NCI-H774 (cell line): ENCODE measurements at places on chromosomes 13 and 19.

- no peak for DNase-seq
Measured at GRCh38 chr13:22018836-22019210, 347.9 kb downstream of the FGF9 start.

GRCh38 chr19:11373166-11373884 is 1.1 kb upstream of the SWSAP1 start:
- DNase-seq: peak; percentile 81

DNA sequence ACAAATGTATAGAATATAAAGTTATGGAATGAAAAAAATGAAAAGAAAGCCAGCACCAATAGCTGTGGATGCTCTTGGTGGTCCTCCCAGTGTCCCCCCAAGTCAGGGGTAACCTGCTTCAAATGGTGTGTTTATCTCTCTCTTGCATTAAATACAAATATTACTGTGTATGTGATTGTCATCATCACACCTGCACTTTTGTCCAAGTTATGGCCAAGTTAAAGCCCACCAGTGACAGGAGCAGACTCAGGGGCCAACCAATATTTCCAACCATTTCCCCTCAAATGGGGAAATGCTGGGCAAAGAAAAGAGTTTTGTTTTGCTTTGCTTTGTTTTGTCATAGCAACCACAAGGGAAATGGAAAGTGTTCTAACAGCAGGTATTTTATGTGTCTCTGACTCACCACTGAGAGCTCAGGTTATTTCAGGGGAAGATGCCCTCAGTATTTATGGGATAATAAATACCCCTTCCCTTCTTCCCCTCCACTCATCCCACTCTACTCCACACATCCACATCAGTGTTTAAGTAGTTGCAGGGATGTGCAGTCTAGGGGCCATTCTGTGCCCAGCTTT is 133.6 kb downstream of the COL4A1 start:
- DNase-seq: no peak

DNA sequence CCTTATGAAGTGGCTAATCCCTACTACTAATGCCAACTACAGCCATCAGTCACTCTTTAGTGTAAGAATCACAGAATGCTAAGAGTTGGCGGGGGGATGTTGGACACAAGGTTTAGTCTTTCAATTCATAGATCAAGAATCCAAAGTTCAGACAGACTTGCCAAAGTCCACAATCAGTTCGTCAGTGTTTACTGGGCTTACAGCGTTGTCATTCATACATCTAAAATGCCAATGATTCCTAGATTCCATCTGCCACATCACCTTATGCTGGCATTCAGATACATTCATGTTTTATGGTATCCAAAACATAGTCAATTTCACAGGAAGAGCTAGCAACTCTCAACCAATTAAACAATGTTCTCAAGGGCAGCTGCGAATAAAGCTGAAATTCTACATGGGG is 18.1 kb downstream of the RCBTB2 start:
- no peak for DNase-seq

DNA sequence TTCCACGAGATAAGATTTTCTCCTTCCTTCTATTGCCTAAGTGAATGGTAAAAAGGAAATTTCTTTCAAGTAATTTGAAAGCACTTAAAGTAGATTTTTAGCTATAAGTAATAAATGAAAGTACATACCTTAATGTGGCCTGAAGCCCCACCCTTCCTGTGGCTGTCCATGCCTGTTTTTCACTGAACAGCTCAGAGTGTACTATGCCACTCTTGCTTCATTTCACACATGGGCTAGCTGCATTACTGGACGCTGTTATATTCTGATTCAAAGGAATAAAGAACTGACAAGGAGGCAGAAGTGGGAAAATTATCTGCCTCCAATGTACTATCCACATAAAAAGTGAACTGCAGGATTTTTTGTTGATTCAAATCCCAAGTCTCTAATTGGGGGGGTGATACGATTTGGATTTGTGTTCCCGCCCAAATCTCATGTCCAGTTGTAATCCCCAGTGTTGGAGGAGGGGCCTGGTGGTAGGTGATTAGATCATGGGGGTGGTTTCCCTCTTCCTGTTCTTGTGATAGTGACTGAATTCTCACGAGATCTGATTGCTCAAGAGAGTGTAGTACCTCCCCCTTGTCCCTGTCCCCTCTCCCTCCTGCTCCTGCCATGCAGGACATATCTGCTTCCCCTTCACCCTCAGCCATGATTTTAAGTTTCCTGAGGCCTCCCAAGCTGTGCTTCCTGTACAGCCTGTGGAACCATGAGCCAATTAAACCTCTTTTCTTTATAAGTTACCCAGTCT is 154.7 kb upstream of the SGCG start:
- no peak for DNase-seq

DNA sequence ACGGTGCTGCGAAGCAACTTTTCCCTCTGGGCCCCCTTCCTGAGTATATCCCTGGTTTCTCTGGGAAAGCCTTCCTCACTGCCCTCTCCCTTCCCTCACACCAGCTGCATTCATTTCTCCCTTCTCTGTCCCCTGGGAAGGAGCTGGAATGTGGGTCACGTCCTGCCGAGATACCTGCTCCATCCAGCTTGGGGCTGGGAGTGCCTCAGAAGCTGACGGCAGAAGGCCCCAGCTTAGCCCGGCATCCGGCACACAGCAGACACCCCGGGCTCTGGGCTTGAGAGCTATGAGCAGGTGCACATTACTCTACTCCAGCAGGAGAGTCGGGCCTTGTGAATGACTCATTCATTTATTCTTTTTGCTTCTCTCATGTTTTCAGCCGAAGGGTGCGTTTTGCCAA is 170.6 kb downstream of the TEX29 start:
- no peak for DNase-seq

- no peak for DNase-seq
Measured at GRCh38 chr19:2603334-2603733, 99.2 kb downstream of the GNG7 start.

- no peak for DNase-seq
Measured at GRCh38 chr13:98996046-98996445, 18.2 kb upstream of the DOCK9 start.

GRCh38 chr13:44921931-44922758 is 67.1 kb downstream of the NUFIP1 start:
- peak; percentile 25 for DNase-seq

- no peak for DNase-seq
Measured at GRCh38 chr13:42497798-42498197, 76.2 kb upstream of the TNFSF11 start.

- no peak for DNase-seq
Measured at GRCh38 chr13:94988654-94989053, 276.3 kb upstream of the SOX21 start.

DNA sequence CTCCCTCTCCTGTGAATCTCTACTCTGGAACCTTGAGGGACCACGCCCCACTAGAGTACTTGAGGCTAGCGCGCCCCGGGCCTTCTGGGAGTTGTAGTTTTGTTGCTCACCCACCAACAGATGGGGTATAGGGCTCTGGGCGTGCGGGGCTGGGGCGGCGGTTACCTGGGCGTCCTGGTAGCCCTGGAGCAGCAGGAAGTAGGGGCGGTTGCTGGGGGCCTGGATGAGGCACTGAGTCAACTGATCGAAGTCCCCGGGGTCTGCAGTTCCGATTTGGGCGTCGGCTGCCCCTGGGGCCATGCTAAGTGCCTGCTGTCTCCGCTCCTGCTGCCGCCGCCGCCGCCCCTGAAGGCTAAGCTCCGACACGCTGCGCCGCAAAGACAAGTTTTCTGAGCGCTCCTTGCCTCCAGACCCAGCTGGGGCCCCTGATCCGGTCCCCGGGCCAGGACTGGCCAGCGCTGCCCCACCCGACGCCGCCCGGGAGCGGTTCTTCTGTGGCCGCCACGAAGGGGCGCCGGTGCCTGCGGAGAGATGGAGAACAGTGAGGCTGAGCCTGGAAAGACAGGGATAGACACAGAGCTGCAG is 5.3 kb downstream of the RASIP1 start:
- DNase-seq: no peak

DNA sequence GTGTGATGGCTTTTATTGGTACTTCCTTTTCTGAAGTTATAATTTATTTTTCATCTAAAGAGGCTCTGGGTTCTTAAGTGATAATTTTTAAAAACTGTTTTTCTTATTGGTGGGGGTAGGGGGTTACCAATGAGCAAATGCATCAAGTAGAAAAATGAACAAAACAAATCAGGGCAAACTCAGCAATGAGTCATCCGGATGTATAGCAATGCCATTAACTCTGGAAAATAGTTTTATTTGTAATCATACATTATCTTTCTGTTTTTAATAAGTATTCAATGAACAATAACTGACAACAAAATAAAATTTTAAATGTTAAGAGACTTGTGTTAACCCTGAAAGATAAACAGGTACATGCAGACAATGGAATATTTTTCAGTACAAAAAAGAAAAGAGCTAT is 67.6 kb downstream of the UFM1 start:
- DNase-seq: no peak

DNA sequence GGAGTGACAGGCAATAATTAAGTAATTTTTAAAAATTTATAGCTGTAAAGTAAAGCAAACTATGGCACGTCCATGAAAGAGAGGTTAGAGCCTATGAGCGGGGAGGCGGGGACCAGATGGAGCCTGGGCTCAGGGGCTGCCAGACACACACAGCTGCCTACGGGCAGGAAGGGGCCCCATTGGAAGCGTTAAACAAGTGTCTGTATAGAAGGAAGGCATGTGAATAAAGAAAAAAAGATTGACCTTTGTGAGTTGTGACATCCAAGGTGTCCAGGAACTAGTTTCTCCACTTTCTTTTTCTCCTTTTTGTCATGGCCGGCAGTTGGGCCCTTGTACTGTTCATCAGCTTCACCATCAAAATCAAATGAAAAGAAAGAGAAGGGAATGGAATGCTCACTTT is 56.8 kb downstream of the LRCH1 start:
- DNase-seq: no peak

GRCh38 chr19:4385291-4386040 is 14.9 kb downstream of the SH3GL1 start:
- no peak for DNase-seq

- DNase-seq: no peak
Measured at GRCh38 chr13:58032676-58033460, 401.3 kb downstream of the PCDH17 start.
